Activated CD4-positive, alpha-beta T cell treated with anti-CD3 and anti-CD28 coated beads, Interleukin-2, amount 10 ng/mL, durations not matched to agents 24 days and 14 days (primary cell): ENCODE measurements at places on chromosomes 16 and 17.

GRCh38 chr17:16380640-16381495 is at the start of gene UBB:
TSS of gene UBB (plus strand) at chr17:16381091. CDS start at chr17:16381908, 817 bp downstream.
- peaks cover 37% of the 10 kb centered on the region for H3K36me3 ChIP-seq
- peaks cover 33% of the 10 kb centered on the region for H3K4me1 ChIP-seq
- H3K27me3 ChIP-seq: no peaks in the 10 kb centered on the region
- H3K4me3 ChIP-seq: peak within 1 kb of the TSS; percentile 90
- H3K27ac ChIP-seq: peak within 1 kb of the TSS; percentile 93

GRCh38 chr16:85137323-85138072 is 25.2 kb upstream of the CIBAR2 start:
- peaks cover 4% of the 10 kb centered on the region for H3K4me1 ChIP-seq
- no peak overlapping the region for H3K27ac ChIP-seq
- peaks cover 38% of the 10 kb centered on the region for H3K27me3 ChIP-seq
- no peak for DNase-seq

DNA sequence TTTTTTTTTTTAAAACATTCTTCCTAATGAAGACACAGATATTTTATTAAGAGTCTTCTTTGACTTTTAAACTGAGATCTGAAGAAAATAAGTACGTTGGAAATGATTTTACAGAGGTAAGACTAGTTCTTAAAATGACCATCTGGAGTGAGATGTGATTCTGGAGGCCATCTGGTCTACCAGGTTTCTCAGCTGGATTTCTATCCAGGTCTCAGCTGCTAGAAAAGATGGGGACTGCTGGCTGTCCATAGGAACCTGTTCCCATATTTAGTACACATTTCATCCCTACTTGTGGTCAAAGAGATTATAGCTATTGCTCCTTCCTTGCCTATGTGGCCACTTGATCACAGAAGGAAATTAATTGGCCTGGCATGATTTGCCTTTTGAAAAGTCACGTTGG is 12.2 kb downstream of the PMFBP1 start:
- no peak overlapping the region for H3K4me3 ChIP-seq
- no peaks in the 10 kb centered on the region for H3K4me1 ChIP-seq
- H3K27ac ChIP-seq: no peak overlapping the region
- H3K27me3 ChIP-seq: peaks cover 5% of the 10 kb centered on the region
- no peak for DNase-seq

DNA sequence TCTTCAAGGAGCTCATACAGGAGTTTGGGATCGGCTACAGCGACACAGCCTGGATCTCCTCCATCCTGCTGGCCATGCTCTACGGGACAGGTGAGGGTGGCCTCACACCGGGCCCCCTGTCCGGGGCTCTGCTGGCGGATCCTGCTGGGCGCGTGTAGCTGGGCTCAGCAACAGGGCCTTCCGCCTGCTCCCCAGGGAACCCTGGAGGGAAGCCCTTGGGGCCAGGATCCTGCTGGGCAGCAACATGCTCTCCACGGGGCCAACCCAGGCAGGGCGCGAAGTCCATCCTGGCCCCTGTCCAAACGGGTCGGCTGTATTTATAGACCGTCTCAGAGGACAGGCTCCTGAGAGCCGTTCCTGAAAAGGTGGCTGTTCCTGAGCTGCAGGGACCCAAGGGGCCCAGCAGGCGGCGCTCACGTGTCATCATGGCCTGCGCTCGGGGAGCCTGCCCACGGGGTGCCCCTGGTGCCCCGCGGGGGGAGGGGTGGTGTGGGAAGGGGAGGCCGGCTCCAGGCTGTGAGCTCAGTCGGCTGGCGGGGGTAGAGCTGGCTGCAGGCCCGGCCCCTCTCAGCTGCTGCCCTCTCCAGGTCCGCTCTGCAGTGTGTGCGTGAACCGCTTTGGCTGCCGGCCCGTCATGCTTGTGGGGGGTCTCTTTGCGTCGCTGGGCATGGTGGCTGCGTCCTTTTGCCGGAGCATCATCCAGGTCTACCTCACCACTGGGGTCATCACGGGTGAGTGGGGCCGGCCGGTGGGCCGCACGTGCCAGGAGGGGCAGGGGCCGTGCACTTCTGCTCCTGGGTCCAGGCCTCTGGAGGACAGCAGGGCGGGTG is 7.5 kb downstream of the SLC16A3 start:
- H3K4me3 ChIP-seq: peak overlapping the region; percentile 35
- no peaks in the 10 kb centered on the region for H3K27me3 ChIP-seq
- peak; percentile 91 for DNase-seq
- no peak overlapping the region for H3K27ac ChIP-seq
- H3K36me3 ChIP-seq: peaks cover 26% of the 10 kb centered on the region
- H3K4me1 ChIP-seq: peaks cover 28% of the 10 kb centered on the region

DNA sequence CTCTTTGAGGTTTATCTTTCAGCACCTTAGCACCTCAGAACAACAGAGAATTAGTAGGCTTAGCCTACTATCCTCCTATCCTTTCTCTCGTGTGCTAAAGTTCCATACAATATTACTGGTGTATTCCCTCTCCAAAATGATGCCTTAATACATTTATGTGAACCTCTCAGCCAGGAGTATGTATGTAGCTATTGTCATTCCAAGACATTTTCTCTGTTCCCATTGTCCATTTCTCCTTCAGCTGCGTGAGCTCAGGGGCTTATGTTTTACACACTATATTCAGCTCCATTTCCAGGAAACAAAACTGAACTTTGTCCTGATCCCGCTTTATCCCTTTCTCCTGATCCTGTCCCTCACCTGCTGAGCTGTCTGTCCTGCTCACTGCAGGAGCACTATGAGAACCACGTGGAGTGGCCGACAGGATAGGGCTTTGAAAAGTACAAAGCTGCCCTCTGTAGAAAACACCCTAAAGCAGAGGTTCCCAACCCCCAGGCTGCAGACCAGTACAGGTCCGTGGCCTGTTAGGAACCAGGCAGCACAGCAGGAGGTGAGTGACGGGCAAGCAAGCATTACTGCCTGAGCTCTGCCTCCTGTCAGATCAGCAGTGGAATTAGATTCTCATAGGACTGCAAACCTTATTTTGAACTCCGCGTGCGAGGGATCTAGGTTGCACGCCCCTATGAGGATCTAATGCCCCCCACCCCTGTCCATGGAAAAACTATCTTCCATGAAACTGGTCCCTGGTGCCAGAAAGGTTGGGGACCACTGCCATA is 55.7 kb downstream of the CENPV start:
- H3K27ac ChIP-seq: no peak overlapping the region
- H3K27me3 ChIP-seq: no peaks in the 10 kb centered on the region
- H3K36me3 ChIP-seq: peaks cover 5% of the 10 kb centered on the region
- H3K4me3 ChIP-seq: no peak overlapping the region

GRCh38 chr17:49437696-49438435 is 23.2 kb upstream of the PHB1 start:
- no peak overlapping the region for H3K27ac ChIP-seq
- no peaks in the 10 kb centered on the region for H3K4me1 ChIP-seq
- H3K4me3 ChIP-seq: no peak overlapping the region
- no peak for DNase-seq
- peaks cover 36% of the 10 kb centered on the region for H3K27me3 ChIP-seq
- no peaks in the 10 kb centered on the region for H3K36me3 ChIP-seq

- H3K36me3 ChIP-seq: peaks cover 41% of the 10 kb centered on the region
- H3K4me3 ChIP-seq: peak overlapping the region; percentile 76
- no peak for DNase-seq
- peaks cover 23% of the 10 kb centered on the region for H3K4me1 ChIP-seq
- H3K27me3 ChIP-seq: no peaks in the 10 kb centered on the region
- H3K27ac ChIP-seq: no peak overlapping the region
Observed at GRCh38 chr16:67647111-67647651, 2.2 kb downstream of the CARMIL2 start.

DNA sequence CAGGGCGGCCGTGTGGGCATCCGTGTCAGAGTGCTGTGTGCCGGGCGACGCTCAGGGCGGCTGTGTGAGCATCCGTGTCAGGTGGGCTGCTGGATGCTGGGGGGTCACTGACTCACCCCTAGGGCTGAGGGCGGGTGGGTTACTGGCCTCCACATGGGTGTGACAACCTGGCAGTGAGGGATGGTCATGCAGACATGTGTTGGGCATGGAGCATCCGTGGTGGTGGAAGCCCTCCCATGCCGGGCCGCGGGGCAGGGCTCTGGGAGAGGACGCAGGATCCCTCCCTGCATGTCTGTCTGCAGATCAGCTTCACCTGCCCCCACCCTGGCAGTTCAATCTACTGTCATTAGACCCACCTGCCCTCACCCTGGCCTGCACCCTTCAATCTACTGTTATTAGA is 56.3 kb downstream of the METRNL start:
- no peaks in the 10 kb centered on the region for H3K36me3 ChIP-seq
- no peaks in the 10 kb centered on the region for H3K4me1 ChIP-seq
- peaks cover 9% of the 10 kb centered on the region for H3K27me3 ChIP-seq
- H3K27ac ChIP-seq: no peak overlapping the region

DNA sequence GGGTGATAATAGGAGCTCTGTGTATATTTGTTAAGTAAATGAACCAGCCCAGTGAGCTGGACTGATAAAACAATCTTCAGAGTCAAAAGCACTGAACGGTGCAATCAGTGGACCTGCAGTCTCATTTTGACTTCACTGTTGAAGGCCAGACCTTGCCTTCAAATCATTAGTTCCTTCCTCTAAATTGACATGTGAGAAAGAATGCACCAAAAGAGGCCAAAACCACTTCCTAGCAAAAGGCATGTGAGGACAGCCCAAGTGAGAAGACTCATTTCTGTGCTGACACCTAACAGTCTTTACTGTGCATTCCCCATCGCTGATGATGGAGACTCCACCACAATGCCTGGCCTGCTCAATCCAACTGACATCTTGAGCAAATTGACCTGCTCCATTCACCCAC is 10.6 kb downstream of the GTF3C1 start:
- peaks cover 11% of the 10 kb centered on the region for H3K4me1 ChIP-seq
- no peak for DNase-seq
- H3K4me3 ChIP-seq: no peak overlapping the region

- H3K4me3 ChIP-seq: no peak overlapping the region
- H3K27ac ChIP-seq: no peak overlapping the region
- DNase-seq: no peak
- H3K4me1 ChIP-seq: peaks cover 2% of the 10 kb centered on the region
- H3K27me3 ChIP-seq: no peaks in the 10 kb centered on the region
Observed at GRCh38 chr16:8631818-8632465, 10.4 kb downstream of the METTL22 start.

GRCh38 chr16:89065458-89065822 is 28.2 kb upstream of the ACSF3 start:
- H3K36me3 ChIP-seq: no peaks in the 10 kb centered on the region
- H3K4me1 ChIP-seq: no peaks in the 10 kb centered on the region
- H3K27ac ChIP-seq: no peak overlapping the region

DNA sequence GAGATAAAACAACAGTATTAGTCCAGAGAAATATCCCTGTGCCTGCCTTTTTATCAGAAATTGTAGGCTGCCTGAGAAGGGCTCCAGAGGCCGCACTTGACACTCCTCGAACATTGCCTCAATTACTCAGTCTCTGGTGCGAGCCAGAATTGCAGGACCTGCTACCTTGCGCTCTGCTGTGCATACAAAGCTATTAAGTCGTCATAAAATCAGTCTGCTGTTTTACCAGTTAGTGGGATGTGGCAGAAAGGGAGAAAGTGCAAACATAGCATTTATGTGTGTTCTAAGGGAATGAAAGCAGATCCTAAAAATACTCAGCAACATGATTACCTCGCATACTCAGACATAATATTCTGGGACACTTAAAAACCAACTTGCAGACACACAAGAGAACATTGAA is 70.6 kb downstream of the TMC6 start:
- H3K4me1 ChIP-seq: peaks cover 1% of the 10 kb centered on the region
- no peak for DNase-seq
- H3K36me3 ChIP-seq: no peaks in the 10 kb centered on the region

GRCh38 chr17:82076018-82076784 is 10.6 kb upstream of the DUS1L start:
- H3K4me1 ChIP-seq: no peaks in the 10 kb centered on the region
- H3K27ac ChIP-seq: no peak overlapping the region
- DNase-seq: no peak
- H3K4me3 ChIP-seq: no peak overlapping the region
- H3K27me3 ChIP-seq: peaks cover 4% of the 10 kb centered on the region
- peaks cover 20% of the 10 kb centered on the region for H3K36me3 ChIP-seq

GRCh38 chr16:48959204-48959603 is 322.4 kb downstream of the CBLN1 start:
- H3K4me3 ChIP-seq: no peak overlapping the region
- H3K27me3 ChIP-seq: no peaks in the 10 kb centered on the region
- no peaks in the 10 kb centered on the region for H3K36me3 ChIP-seq
- no peaks in the 10 kb centered on the region for H3K4me1 ChIP-seq
- no peak for DNase-seq

DNA sequence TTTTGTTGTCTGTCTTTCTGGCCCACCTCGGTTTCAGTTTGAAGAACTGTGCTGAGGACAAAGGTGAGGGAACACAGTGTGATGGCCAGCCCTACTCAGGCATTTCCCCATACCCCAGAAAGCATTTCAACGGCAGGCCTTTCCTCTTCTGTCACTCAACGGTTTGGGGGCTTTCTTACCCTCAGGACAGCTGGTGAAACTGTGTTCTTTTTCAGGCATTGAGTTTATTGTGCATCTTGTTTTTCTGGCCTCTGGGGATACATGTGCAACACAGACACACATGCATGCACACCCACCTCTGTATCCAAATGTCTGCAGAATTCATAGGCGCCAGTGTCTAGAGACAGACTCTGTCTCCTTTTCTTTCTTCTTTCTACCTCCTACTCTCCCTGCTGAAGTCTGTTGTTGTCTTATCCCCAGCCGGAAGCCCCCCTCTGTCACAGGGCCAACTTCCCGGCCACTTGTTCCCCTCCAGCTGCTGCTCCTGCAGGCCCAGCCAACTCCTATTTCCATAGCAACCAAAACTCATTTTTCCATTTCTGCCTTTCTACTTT is 17.0 kb downstream of the CHD9 start:
- H3K4me1 ChIP-seq: peaks cover 17% of the 10 kb centered on the region
- H3K27me3 ChIP-seq: no peaks in the 10 kb centered on the region
- H3K4me3 ChIP-seq: no peak overlapping the region
- peaks cover 12% of the 10 kb centered on the region for H3K36me3 ChIP-seq
- H3K27ac ChIP-seq: no peak overlapping the region

- H3K27me3 ChIP-seq: no peaks in the 10 kb centered on the region
- no peaks in the 10 kb centered on the region for H3K36me3 ChIP-seq
- DNase-seq: no peak
- H3K4me1 ChIP-seq: peaks cover 16% of the 10 kb centered on the region
Observed at GRCh38 chr17:32567511-32567910, 80.7 kb downstream of the CDK5R1 start.

- H3K27me3 ChIP-seq: peaks cover 31% of the 10 kb centered on the region
- peak; percentile 57 for DNase-seq
- H3K4me3 ChIP-seq: no peak overlapping the region
- no peak overlapping the region for H3K27ac ChIP-seq
- no peaks in the 10 kb centered on the region for H3K36me3 ChIP-seq
- no peaks in the 10 kb centered on the region for H3K4me1 ChIP-seq
Observed at GRCh38 chr17:79188048-79188447, 113.4 kb downstream of the ENGASE start.
